H1 (cell line): ENCODE measurements at places on chromosomes 7 and 10. TPM values are rescaled to one million over a fixed set of nuclear protein-coding genes. Genes with fewer than 3 reads are reported as not detected.

- H3K27me3 ChIP-seq = no peaks in the 10 kb centered on the region
- no peaks in the 10 kb centered on the region for H3K4me1 ChIP-seq
- no peak for DNase-seq
Measured at GRCh38 chr7:81140252-81140651, 221.4 kb upstream of the SEMA3C start.

DNA sequence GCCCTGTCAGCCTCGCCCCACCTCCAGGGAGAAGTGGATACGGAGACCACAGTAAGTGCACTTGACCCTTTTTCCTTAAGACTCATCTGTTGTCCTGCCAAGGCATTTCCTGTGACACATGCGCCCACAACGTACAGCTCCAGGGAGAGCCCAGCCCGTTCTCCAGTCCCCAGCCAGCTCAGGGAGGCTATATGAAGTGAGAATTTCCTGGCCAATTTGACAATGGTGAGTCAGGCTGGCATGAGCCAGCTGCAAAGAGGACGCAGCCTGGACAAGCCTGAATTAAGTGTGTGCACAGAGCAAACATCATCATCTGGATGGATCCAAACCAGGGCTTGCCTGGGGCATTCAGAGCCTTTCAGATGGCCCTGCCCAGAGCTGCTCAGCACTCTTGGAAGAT is 244.8 kb downstream of the KCNMA1 start:
- no peak overlapping the region for H3K27ac ChIP-seq
- H3K36me3 ChIP-seq = no peaks in the 10 kb centered on the region
- H3K4me1 ChIP-seq = peaks cover 4% of the 10 kb centered on the region
- no peak for DNase-seq
- H3K4me3 ChIP-seq = no peak overlapping the region

- H3K4me3 ChIP-seq = no peak overlapping the region
- H3K27me3 ChIP-seq = no peaks in the 10 kb centered on the region
Measured at GRCh38 chr7:29075606-29076005, 70.7 kb downstream of the CPVL start.

DNA sequence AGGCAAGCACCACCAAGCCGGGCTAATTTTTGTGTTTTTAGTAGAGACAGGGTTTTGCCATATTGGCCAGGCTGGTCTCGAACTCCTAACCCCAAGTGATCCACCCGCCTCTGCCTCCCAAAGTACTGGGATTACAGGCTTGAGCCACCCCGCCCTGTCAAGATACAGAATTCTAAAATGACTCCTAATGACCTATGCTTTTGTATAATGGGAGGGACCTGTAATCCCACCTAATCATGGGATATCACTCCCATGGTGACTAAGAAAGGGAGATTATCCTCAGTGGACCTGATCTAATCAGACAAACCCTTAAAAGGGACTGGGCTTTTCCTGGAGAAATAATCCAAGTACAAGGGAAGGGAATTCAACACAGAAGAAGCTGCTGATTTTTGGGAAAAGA is 28.8 kb downstream of the SAMD8 start:
- no peak overlapping the region for H3K4me3 ChIP-seq
- DNase-seq = no peak
- H3K4me1 ChIP-seq = no peaks in the 10 kb centered on the region

GRCh38 chr10:96672481-96673175 is 47.7 kb downstream of the PIK3AP1 start:
- no peak overlapping the region for H3K4me3 ChIP-seq
- H3K4me1 ChIP-seq = no peaks in the 10 kb centered on the region
- H3K27ac ChIP-seq = no peak overlapping the region
- no peaks in the 10 kb centered on the region for H3K27me3 ChIP-seq
- DNase-seq = no peak

DNA sequence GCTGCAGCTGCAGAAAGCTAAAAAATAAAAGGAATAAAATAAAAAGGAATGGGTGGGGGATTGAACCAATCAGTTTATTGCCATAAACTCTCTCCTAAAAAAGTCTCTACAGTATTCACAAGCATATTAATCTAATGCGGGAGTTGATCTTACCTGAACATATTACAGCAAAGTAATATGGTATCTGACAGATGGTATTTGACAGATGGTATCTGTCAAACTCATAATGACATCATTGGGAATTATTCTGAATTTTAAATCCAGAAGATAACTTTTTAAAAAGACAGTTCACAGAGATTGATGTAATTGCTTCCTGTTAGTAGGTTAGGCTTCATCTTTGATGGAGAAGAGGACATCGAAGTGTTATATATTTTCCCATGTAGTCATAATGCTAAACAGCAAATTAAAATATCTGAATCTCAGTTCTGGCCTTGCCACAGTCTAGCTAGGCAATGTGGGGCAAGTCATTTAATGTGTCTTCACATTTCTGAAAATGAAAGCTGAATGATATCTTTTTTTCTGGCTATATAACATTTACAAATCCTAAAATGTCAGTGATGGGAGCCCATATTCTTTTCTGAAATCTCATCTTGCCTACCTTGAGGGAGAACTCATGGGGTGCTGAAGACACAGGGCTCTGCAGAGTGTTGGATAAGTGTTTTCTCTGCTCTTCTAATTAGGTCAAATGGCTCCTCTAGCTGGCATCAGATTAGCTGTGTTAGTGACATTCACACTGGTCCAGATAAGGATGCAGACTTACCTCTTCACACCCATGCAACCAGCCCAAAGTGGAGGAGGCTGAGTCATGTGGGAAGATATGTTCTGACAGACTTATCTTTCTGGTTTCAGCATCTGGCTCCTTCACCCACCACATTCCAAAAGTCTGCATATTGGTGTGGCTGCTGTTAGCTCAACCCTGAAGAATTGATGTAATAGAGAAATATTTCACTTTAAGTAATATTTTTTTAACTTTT is 2.1 kb upstream of the LIPM start:
- no peaks in the 10 kb centered on the region for H3K27me3 ChIP-seq
- H3K4me3 ChIP-seq = no peak overlapping the region
- no peaks in the 10 kb centered on the region; the same call in 1 of the 2 replicates for H3K4me1 ChIP-seq
- H3K27ac ChIP-seq = no peak overlapping the region
- H3K36me3 ChIP-seq = no peaks in the 10 kb centered on the region

SMKR1 gene
- polyA plus RNA-seq = 0.31 and 1.6 TPM in 2 replicates

GRCh38 chr7:8217200-8218068 is 44.5 kb downstream of the ICA1 start:
- DNase-seq = no peak
- H3K4me3 ChIP-seq = no peak overlapping the region
- H3K27me3 ChIP-seq = no peaks in the 10 kb centered on the region
- peaks cover 2% of the 10 kb centered on the region for H3K4me1 ChIP-seq

DNA sequence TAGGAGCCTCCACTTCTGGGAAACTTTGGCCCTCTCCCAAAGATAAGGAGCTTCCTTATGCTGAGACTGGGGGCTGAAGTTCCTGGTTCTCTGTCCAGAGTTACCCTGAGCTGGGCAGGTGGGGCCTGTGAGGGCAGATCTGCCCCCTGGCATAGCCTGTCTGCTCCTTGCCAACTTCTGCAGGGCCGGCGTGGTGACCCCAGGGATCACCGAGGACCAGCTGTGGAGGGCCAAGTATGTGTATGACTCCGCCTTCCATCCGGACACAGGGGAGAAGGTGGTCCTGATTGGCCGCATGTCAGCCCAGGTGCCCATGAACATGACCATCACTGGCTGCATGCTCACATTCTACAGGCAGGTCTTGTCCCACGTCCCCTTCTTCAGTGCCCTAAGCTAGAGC is 4.3 kb downstream of the SFXN3 start:
- peaks cover 11% of the 10 kb centered on the region for H3K4me1 ChIP-seq
- H3K27ac ChIP-seq = no peak overlapping the region
- DNase-seq = no peak
- H3K4me3 ChIP-seq = no peak overlapping the region
- peaks cover 30% of the 10 kb centered on the region for H3K27me3 ChIP-seq

C10orf90 gene
- 0.16 and 0.21 TPM in 2 replicates for polyA plus RNA-seq

DNA sequence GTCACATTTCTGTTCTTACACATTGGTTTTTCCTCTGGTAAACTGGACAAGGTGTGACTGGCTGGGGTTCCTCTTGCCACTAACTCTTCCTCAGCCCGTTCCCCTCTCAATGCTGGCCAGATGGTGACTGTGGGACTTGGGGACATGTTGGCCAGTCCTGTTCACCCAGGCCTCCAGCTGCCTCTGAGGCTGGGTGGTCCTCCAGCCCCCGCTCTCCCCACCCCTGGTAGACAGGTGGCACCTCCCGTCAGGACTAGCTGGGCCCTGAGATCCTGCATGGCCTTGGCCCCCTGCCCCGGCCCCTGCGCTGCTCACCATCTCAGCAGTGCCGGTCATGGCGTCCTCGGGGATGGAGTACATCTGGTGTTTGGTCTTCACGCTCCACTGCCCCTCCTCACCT is 10.8 kb upstream of the MYL7 start:
- H3K4me3 ChIP-seq = no peak overlapping the region
- H3K27me3 ChIP-seq = no peaks in the 10 kb centered on the region; the same call in 1 of the 2 replicates
- no peak overlapping the region for H3K27ac ChIP-seq
- no peaks in the 10 kb centered on the region for H3K4me1 ChIP-seq

FGL2 gene
- not detected in 2 replicates for polyA plus RNA-seq

GRCh38 chr10:4831091-4831490 is 5.1 kb downstream of the AKR1E2 start:
- no peak overlapping the region for H3K4me3 ChIP-seq
- no peaks in the 10 kb centered on the region for H3K36me3 ChIP-seq
- H3K27me3 ChIP-seq = peaks cover 5% of the 10 kb centered on the region; the same call in 1 of the 2 replicates
- no peak for DNase-seq
- no peaks in the 10 kb centered on the region for H3K4me1 ChIP-seq

LMOD2 gene
- polyA plus RNA-seq = 0.03 TPM in 1 of 2 replicates, not detected in the other

- no peak for DNase-seq
- H3K4me3 ChIP-seq = no peak overlapping the region
- H3K27me3 ChIP-seq = no peaks in the 10 kb centered on the region
- no peak overlapping the region for H3K27ac ChIP-seq
Measured at GRCh38 chr7:109956916-109957315, 1134.0 kb upstream of the LRRN3 start.

GRCh38 chr10:17435187-17435586 is 19.2 kb downstream of the ST8SIA6 start:
- peak; percentile 16 for DNase-seq
- H3K4me1 ChIP-seq = no peaks in the 10 kb centered on the region
- no peaks in the 10 kb centered on the region for H3K36me3 ChIP-seq
- no peak overlapping the region for H3K4me3 ChIP-seq
- no peaks in the 10 kb centered on the region for H3K27me3 ChIP-seq

GRCh38 chr10:9561821-9562505 is 1455.7 kb upstream of the CELF2 start:
- H3K4me1 ChIP-seq = no peaks in the 10 kb centered on the region
- no peak for DNase-seq
- H3K27me3 ChIP-seq = no peaks in the 10 kb centered on the region
- H3K4me3 ChIP-seq = no peak overlapping the region
- H3K36me3 ChIP-seq = no peaks in the 10 kb centered on the region

DNA sequence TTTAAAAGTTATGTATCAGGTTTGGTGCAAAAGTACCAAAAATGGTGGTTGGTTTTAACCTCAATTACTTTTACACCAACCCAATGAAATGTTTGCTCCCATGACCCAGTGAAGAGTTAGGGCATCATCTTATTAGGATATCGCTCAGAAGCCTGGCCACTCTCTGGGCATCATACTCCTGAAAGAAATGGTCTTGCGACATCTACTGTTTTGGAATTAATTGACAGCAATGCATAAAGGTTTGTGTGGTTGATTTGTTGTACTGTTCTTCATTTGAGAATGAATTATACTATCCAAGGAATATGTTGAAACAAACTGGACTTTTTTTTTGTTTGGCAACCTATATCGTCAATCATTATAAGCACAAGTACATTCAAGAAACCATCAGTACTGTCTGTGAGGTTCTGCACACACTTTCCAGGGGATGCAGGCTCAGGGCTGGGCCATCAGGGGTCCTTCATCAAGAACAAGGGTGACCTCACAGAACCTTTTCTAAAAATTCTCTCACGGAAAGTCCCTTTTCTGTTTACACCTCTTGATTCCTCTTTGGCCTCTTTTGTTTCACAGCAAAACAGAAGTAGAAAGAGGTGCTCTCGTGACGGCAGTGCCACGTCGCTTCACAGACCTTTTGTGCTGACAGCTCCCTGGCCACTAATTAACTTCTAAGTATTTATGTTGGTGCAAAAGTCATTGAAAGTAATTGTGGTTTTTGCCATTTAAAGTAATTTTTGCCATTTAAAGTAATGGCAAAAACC is 117.2 kb upstream of the KLF6 start:
- H3K27ac ChIP-seq = no peak overlapping the region
- H3K27me3 ChIP-seq = no peaks in the 10 kb centered on the region
- H3K4me1 ChIP-seq = no peaks in the 10 kb centered on the region
- no peak for DNase-seq

GRCh38 chr10:34622945-34623344 is 192.2 kb downstream of the PARD3 start:
- H3K4me1 ChIP-seq = 0 out of 2 replicates have a peak, but pooled peaks cover 5% of the 10 kb centered on the region
- H3K36me3 ChIP-seq = no peaks in the 10 kb centered on the region
- no peak for DNase-seq
- H3K27ac ChIP-seq = no peak overlapping the region
- no peaks in the 10 kb centered on the region for H3K27me3 ChIP-seq

DNA sequence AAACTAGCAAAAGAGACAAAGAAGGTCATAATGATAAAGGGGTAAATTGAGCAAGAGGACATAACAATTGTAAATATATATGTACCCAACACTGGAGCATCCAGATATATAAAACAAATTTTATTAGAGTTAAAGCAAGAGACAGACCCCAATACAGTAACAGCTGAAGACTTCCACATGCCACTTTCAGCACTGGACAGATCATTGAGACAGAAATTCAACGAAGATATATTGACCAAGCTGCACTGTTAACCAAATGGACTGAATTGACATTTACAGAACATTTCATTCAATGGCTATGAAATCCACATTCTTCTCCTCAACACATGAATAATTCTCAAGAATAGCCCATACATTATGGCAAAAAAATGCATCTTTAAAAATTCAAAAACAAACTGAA is 378.2 kb downstream of the PTPRN2 start:
- H3K4me3 ChIP-seq = no peak overlapping the region
- H3K27me3 ChIP-seq = no peaks in the 10 kb centered on the region
- no peaks in the 10 kb centered on the region for H3K36me3 ChIP-seq
- DNase-seq = no peak
- no peak overlapping the region for H3K27ac ChIP-seq

GBX1 gene
- polyA plus RNA-seq = not detected in 2 replicates

- H3K36me3 ChIP-seq = no peaks in the 10 kb centered on the region
- DNase-seq = no peak
- H3K27ac ChIP-seq = no peak overlapping the region
- H3K4me1 ChIP-seq = no peaks in the 10 kb centered on the region
- no peaks in the 10 kb centered on the region for H3K27me3 ChIP-seq
- H3K4me3 ChIP-seq = no peak overlapping the region
Measured at GRCh38 chr7:107113866-107114265, 54.9 kb upstream of the HBP1 start.

PRF1 gene
- polyA plus RNA-seq = 0.06 and 0.15 TPM in 2 replicates

DNA sequence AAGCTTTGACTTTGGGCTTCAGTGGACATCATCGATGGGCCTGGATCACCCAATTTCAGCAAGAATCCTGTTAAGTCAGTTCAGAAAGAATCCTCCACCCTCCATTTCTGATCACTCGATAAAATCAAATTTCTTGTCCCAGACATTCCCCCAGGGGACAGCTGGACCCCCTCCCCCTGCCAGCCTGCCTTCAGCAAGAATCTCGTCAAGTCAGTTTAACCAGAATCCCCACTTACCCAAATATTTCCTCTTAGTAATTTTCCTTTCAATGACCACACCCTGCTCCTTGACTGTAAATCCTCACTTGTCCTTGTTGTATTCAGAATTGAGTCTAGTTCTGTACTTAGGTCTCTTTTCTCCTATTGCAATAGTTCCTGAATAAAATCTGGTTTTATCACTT is 766.9 kb downstream of the XPNPEP1 start:
- no peaks in the 10 kb centered on the region for H3K36me3 ChIP-seq
- DNase-seq = no peak
- no peak overlapping the region for H3K27ac ChIP-seq
- no peak overlapping the region for H3K4me3 ChIP-seq
- H3K4me1 ChIP-seq = no peaks in the 10 kb centered on the region
